ENCODE measurements at places on chromosomes 4 and X. TPM values are rescaled to one million over a fixed set of nuclear protein-coding genes. Genes with fewer than 3 reads are reported as not detected.

Gene SFRP2
- 18.4 TPM for polyA plus RNA-seq

Gene AMBN
- 1.7 TPM for polyA plus RNA-seq

Gene DMRTC1
- polyA plus RNA-seq, result 0.33 TPM

Gene EVC2
- polyA plus RNA-seq, result 8.3 TPM

Gene SPACA5
- polyA plus RNA-seq, result 0.27 TPM

Gene MAGED4B
- polyA plus RNA-seq, result 58.4 TPM

Gene RASL11B
- 47.6 TPM for polyA plus RNA-seq

Gene CCDC110
- 2.8 TPM for polyA plus RNA-seq

Gene TSR2
- 56.8 TPM for polyA plus RNA-seq

Gene STPG2
- 0.40 TPM for polyA plus RNA-seq

Gene PRDM8
- 1.3 TPM for polyA plus RNA-seq

Gene GC
- 0.62 TPM for polyA plus RNA-seq

Gene RADX
- 5.8 TPM for polyA plus RNA-seq

Gene PGAM4
- polyA plus RNA-seq, result not detected

Measured in right renal cortex interstitium (tissue), 3 donors.